ENCODE measurements at places on chromosomes 3 and 15.

GRCh38 chr3:16665282-16665741 lies 60.1 kb upstream of the DAZL start:
- no peak for DNase-seq

- DNase-seq, result no peak
Observed at GRCh38 chr3:178684881-178685590, 148.8 kb downstream of the KCNMB2 start.

DNA sequence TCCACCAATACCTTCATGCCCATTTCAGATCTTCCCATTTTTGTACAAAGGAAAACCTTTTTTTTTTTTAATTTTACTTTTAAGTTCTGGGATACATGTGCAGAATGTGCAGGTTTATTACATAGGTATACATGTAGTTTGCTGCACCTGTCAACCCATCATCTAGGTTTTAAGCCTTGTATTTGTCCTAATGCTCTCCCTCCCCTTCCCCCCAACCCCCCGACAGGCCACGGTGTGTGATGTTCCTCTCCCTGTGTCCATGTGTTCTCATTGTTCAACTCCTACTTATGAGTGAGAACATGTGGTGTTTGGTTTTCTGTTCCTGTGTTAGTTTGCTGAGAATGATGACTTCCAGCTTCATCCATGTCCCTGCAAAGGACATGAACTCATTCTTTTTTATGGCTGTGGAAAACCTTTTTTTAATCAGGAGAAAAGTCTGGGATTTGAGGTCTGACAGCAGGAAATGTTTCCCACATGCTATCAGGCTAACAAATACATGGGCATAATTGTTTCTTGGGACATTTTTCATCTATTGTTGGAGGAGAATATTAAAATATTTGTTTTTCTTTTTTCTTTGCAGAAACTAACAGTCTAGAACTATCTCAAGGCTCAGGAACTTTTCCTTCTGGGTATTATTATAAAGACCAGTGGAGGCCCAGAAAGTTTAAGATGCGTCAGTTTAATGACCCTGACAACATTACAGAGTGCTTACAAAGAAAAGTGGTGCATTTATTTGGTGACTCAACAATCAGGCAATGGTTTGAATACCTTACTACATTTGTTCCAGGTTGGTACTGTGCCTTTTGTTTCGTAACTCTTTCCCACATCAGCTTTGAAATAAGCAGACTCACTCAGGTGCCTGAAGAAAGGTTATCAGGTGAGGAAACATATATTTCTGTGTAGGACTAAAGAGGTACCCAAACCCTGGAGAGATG lies 32.8 kb upstream of the NFKBIZ start:
- DNase-seq, result no peak

DNA sequence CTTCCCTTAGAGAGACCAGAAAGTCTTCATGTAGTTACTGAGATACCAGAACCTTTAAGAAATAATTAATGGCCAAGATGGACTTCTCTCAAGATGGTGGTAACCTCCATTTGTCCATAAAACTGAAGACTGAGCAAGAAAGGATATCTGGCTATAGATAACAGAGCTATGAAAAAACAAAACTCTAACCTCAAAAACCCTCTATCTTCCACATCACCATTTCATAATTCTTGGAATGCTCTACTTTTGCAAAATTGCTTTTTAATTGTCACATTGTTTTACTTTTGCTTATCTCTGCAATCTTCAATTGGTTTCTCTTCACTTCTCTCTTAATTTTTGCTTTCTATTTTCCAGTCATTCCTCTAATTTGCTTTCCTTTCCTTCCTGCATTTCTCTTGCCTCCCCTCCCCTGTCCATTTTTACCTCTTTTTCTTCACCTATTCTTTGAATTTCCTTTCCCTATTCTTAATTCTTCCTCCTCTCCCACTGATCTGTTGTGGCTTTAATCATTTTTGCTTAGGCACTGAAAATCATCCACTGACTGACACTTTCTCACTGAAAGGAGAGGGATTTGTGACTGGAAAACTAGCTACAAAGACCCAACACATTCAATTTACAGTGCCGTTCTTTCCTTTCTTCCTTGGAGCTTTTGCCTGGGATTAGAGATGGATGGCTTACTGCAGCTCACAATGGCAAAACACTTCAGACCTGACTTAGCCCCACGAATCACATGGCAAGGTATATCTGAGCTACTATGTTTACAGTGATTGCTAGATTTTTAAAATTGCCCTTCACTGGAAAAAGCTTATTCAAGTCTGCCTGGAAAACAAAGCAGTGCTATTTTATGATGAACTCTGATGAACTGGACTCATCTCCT lies 242.8 kb downstream of the CHST2 start:
- DNase-seq, result no peak

GRCh38 chr3:73069775-73070444 lies 8.5 kb downstream of the EBLN2 start:
- no peak for DNase-seq

DNA sequence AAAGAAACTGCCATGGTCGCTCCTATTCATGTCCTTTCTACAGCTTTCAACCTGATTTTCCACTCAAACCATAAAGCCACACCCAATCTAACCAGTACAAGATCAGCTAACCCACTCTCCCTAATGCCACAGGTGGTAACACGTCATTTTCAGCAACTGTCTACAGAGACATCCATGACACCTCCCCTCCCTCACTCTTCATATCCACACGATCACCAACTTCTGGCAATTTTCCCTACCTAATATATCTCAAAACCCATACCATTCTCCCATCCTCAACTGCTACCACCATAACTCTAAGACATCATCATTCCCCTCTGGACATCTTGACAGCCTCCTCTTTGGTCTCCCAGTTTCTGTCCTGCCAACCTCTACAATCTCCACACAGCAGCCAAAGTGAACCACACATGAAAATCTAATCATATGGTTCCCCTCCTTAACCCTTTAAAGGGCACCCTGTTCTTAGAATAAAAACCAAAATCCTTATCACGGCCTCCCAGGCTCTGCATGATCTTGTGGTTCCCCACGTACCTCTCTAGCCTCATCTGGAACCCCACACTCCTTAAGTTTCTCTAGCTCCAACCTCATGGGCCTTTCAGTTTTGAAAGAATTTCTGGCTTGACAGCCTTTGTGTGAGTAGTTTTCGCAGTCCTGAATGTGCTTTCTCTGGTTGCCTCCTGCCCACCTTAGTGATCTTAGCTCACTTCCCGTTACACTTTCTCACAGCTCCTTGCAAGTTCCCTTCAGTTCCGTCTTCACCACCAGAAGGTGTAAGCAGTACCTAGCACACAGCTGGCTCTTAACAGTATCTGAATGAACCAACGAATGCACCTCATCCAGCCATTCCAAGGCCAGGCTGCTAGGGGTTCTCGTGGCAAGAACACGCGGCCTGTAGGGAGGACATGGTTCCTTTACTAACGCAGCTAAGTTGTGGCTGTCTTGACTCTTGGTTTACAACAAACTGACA lies 33.4 kb downstream of the SPINK8 start:
- DNase-seq, result no peak

Data from gastrocnemius medialis (tissue), 4 donors.